HEK293T (cell line): ENCODE measurements at places on chromosomes 7 and 10.
A peak's percentile ranks its signal among the peaks of the same experiment; 100 is the strongest.

GRCh38 chr7:142669074-142669654 is 80.1 kb upstream of the PRSS1 start:
- no peak for DNase-seq

GRCh38 chr7:1124816-1125602 is 35.0 kb downstream of the ZFAND2A start:
- no peak for DNase-seq

DNA sequence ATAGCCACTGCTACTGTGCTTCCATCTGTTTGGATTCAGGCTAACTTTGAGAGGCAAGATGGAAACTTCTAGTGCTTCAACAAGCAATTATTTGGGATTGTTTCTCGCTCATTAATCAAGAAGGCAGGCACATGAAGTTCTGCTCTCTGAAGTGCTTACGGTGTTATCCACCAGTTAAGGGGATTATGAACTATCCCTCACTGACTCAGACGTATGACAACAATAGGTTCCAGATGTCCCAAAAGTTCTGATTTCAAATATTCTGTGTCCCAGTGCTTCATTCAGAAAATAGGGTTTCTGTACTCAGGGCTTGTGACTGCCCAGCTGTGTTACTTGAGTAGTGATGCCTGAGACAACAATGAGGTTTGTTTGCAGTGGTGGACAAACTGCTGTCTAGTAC is 81.0 kb downstream of the HACD1 start:
- DNase-seq = no peak

DNA sequence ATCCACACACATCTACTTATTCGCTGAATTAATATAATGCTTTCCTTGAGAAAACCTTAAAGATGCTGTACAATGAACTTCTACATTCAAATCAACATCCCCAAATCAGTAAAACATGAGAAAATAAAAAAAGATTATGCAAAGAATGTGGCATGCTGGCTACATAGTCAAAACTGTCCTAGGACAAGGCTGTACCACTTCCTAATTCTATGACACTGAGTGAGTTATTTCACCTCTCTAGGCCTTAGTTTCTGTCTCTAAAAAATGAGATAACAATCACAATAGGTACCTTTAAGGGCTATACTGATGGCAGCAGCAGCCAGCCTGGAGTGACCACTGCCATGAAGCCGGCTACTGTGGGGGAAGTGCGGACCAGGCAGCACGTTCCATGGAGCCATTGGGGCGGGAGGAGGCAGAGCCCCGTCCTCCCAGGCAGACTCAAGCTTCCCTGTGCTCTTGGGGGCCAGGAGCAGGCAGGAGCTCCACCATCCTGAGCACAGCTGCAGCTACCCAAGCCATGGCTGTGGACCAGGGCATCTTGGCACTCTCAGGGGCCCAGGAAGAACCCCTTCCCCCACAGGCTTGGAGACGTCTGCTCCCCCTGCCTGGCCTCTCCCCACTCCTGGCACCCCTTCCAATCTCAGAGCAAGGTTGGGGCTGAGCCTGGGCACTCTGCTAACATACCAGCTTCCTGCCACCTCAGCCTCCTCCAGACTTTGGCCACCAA is 110.2 kb downstream of the ELAPOR2 start:
- no peak for DNase-seq

DNA sequence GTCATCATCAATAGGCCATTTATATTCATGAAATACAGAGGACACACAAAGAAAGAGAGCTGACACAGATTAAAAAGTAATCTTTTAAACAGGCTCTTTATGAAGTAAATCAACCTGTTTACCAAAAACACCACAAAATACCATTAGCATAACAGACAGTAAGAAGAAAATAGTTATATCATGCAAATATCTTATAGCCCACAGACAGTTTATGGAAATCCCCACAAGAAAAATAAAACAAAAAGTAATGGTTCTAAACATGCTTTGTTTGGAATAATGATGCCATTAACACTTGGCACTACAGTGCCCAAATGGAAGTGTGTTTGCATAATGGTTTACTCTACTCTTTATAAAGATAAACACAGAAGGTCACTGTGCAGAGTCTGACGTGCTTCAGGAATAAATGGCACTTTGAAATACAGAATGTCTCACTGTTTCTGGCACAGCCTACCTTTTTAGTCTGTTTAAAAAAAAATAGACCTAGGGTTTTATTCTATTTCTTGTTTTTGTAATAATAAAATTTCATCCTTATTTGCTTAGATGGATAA is 30.1 kb downstream of the SEMA3D start:
- DNase-seq = no peak

GRCh38 chr7:96331233-96331632 is 9.3 kb upstream of the SLC25A13 start:
- DNase-seq = no peak

GRCh38 chr10:23910291-23910690 is 298.6 kb upstream of the KIAA1217 start:
- no peak for DNase-seq

DNA sequence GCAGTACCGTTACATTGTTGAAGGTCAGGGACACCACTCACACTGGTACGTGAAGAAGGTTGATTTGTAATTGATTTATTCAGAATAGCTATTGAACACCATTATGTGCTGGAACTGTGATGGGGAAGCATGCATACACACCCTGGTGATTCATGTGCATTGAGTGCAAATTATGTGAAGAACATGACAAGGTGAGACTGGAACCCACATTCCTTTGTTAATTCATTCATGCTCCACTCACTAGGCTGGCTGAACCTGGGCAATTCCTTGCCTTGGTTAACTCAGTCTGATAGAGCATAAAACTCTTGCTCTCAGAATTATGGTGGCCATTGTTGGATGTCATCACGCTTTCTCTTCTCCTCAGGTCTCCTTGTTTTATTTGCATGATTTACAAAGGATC is 67.3 kb upstream of the TPK1 start:
- DNase-seq = no peak

DNA sequence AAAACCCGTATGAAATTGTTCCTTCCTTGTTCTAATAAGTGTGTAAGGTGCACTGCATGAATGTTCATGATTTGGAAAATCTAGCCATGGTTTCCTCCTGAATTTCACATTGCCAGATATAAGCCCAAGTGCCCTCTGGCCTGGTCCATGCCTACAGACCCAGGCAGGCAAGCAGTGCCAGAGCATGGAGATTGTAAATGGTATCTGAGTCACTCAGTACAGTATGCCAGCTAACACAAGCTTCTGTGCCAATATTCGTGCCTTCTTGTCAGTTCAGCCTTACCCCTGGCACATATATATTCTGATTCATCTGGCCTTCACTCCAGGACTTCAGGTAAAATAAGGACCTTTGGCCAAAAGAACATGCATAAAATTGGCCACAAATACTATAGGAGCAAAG is 38.4 kb upstream of the PDE1C start:
- no peak for DNase-seq

GRCh38 chr10:32054094-32054493 is 2.1 kb downstream of the KIF5B start:
- peak; percentile 8 for DNase-seq

DNA sequence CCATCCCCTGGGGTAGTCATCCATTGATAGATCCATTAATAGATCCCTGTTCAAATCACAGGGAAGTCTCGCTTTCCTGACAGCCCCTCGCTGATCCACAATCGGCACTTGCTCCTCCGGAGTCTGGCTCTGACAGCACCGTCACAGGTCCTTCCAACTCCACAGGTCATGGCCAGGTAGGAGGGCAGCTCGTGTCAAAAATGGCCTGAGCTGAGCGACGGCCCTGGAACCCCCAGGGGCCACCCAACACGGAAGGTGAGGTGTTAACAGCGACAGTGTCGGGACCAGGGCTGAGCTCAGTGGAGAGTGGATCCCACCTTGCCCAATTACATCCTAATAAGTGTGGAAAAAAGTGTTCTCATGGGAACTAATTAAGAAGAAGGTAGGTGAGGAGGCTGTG is 219.8 kb downstream of the TCERG1L start:
- DNase-seq = no peak

DNA sequence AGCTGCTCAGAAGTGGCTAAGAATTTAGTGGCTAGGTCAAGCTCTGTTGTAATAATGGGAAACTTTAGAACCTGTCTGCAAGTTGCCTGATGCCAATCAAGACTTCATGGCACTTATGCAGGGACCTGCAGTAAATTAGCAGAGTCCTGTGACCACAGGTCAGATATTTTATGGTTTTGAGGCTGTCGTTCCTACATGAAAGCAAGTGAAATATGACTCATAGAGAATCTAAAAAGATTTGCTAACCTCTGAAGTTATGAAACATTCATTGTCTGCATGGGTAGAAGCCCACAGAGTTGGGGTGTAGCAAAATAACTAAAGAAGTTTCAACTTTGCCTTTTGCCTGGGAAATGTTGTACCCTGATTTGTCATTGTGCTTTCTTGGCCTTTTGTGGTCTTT is 32.3 kb downstream of the SLC39A12 start:
- no peak for DNase-seq

DNA sequence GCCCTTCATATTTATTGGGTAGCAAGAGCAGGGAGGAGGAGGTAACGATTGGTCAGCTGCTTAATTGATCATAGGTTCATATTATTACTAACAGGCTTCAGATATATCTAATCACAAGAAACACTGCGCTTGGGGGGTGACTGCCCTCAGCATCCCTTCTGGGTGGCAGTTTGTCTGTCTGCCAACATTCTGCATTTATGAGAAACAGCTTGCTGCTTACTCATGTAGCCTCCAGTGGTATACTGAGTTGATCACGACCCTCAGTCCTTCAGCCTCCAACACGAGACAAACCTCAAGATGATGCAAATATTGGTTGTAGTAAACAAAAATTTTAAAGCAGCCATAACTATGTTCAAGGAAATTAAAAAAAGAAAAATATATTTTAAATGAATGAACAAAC is 657.8 kb upstream of the PHF14 start:
- DNase-seq = no peak

DNA sequence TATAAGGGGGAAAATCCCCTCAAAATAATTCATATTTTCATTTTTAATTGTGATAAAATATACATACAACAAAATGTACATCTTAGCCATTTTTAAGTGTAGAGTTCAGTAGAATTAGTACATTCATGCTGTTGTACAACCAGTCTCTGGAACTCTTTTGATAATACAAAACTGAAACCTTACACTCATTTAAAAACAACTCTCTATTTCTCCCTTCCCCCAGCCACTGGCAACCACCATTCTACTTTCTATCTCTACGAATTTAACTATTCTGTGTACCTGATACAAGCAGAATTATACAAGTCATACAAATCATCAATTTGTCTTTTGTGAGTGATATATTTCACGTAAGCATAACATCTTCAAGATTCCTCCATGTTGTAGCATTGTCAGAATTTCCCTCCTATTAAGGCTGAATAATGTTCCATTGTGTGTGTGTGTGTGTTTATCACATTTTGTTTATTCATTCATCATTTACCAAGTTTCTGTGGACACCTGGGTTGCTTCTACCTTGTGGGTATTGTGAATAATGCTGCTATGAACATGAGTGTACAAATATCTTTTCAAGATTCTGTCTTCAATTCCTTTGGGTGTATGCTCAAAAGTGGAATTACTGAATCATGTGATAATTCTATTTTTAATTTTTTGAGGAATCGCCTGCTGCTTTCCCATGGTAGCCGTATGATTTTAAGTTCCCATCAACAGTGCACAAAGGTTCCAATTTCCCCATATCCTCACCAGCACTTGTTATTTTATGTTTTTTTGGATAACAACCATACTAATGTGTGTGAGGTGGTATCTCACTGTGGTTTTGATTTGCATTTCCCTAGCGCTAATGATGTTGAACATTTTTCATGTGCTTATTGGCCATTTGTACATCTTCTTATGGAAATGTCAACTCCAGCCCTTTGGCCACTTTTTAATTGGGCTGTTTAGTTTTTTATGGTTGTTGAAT is 4.7 kb upstream of the EBLN1 start:
- no peak for DNase-seq

DNA sequence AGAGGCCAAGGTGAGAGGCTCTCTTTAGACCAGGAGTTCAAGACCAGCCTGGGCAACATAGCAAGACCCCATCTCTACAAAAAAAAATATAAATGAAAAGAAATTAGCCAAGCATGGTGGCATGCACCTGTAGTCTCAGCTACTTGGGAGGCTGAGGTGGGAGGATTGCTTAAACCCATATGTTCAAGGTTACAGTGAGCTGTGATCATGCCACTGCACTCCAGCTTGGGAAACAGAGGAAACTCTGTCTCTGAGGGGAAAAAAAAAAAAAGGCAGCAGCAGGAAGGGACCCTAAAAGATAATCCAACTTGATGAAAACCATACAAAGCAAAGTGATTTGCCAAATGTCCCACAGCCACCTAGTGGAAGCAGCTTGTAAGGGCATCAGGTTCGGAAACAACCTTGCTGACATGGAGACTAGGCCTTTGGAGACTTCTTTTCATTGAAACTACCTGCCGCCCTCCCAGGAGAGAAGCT is 15.6 kb upstream of the PBLD start:
- DNase-seq = peak; percentile 58

DNA sequence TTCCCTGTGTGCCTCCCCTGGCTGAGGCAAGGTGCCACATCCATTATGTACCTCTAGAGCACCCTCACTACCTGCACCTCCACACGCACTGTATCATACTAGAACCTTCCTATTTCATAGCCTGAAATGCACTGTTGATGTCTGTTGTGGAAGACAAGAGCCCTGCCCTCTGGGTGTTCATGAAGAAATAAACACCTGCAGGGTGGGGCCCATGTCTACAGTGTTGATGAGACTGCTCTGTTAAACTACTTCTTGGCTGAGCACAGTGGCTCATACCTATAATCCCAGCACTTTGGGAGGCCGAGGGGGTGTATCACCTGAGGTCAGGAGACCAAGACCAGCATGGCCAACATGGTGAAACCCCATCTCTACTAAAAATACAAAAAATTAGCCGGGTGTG is 14.0 kb downstream of the SORBS1 start:
- DNase-seq = no peak

DNA sequence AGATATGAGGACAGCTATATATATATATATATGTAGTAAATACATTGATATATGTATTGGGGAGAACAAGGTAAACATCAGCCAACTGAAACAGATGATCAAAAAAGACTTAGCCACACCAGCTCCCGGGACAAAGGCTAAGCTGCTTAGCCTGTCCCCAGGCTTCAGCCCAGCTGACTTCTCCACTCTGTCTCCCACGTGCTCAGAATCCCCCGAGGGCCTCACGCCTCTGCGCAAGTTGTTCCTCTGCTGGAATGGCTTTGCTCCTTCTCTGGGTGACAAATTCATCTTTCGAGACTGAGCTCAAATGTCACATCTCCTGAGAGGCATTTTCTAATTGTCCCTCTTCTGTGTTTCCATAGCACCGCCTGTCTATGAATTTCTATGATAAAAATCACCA is 8.6 kb upstream of the INSIG1 start:
- no peak for DNase-seq

GRCh38 chr7:70598976-70599375 is 533.0 kb upstream of the GALNT17 start:
- DNase-seq = no peak
